CD8-positive, alpha-beta memory T cell (primary cell): ENCODE measurements at places on chromosomes 13 and 19.

- no peak overlapping the region for H3K27ac ChIP-seq
- H3K4me1 ChIP-seq = no peaks in the 10 kb centered on the region
- no peak overlapping the region for H3K4me3 ChIP-seq
- no peaks in the 10 kb centered on the region for H3K36me3 ChIP-seq
- DNase-seq = no peak
- H3K27me3 ChIP-seq = no peaks in the 10 kb centered on the region
Observed at GRCh38 chr13:29159871-29160270, 339.7 kb downstream of the MTUS2 start.

DNA sequence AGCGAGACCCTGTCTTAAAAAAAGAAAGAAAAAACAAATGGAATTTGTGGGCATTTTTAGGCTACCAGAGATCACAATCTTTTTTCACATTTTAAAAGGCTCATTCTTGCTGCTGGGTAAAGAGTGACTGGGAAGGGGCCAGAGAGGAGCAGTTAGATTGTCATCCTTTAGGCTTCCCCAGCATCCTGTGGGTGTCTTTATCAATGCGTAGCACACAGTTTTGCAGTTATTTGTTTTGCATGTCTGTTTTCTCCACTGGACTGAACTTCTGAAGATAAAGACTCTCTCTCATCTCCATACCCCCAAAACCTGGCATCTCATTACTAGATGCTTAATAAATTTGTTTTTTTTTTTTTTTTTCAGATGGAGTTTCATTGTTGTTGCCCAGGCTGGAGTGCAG is 2.1 kb upstream of the UTP14C start:
- peaks cover 4% of the 10 kb centered on the region for H3K4me1 ChIP-seq
- peaks cover 37% of the 10 kb centered on the region for H3K36me3 ChIP-seq
- H3K27me3 ChIP-seq = no peaks in the 10 kb centered on the region
- DNase-seq = no peak
- no peak overlapping the region for H3K4me3 ChIP-seq

GRCh38 chr13:43389983-43390382 is 366.6 kb downstream of the DNAJC15 start:
- no peaks in the 10 kb centered on the region for H3K36me3 ChIP-seq
- H3K4me1 ChIP-seq = no peaks in the 10 kb centered on the region
- H3K4me3 ChIP-seq = no peak overlapping the region
- H3K27ac ChIP-seq = no peak overlapping the region
- DNase-seq = no peak
- no peaks in the 10 kb centered on the region for H3K27me3 ChIP-seq

DNA sequence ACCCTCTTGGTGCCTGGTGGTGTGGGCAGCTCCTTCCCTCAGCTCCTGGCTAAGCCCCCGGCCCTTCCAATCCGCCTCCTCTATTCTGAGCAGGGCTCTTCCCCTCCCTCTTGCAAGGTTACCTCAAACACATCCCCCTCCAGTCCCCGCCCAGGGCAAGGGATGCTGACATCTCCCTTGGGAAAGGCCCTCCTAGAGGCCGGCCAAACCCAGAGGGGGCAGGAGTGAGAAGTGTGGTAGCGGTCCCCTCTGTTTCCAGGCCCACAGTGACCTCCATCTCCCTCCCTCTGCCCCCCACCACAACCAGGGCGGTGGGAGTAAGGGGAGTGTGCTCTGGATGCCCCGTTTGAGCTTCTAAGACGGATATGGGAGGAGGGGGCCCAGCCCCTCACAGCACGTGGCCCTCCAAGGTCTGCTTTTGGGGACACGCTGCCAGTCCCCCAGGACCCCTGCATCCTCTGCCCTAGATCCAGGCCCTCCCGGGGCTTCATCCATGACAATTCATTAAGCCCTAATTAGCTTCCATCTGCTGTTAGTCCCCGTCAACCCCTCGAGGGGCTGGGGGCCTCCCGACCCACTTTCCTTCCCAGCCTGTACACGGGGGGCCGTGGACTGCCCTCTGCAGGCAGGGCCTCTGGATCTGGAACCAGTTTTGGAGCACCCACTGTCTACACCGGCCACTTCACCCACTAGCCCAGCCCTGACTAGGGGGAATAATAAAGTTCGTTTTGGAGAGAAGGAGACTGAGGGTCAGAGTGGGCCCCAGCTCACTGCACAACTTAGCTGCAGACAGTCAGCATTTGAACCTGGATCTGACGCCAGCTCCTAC is 2.3 kb downstream of the LINGO3 start:
- H3K4me3 ChIP-seq = no peak overlapping the region
- no peak overlapping the region for H3K27ac ChIP-seq
- no peaks in the 10 kb centered on the region for H3K36me3 ChIP-seq
- DNase-seq = no peak
- H3K27me3 ChIP-seq = peaks cover 32% of the 10 kb centered on the region

DNA sequence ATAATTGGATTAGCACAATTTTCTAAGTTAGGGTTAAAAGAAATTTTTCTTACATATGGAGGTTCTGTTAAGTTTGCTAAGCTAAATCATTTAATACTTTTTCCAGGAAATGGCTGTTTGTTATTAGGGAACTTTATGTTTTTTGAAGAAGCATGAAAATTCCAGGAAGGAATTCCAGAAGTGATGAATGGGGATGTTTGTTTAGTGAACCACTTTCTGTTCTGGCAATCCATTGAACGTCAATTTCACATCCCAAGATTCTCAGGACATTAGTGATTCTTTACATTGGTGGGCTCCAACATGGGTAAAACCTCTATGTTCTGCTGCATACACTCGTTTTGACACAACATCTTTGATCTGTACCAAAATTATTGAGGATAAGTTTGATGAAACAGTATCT is 534.4 kb downstream of the IRS2 start:
- H3K4me3 ChIP-seq = no peak overlapping the region
- no peak for DNase-seq

DNA sequence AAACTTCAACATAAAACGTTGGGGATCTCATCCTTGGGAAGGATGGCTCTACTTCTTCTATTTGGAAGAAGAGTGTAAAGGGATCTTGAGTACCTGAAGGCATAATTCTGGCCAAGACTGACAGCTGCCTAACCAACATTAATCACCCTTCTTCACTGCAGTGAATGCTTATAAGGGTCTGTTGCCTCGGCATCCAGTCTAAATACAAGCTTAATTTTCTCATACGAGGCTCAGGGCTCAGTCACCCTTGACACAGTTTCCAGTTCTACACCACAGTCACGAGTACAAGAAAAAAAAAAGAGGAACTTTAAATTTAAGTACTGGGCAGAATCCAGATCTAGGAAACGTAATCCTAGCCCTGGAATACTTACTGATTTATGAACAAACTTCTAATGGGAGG is 9.0 kb downstream of the FPR3 start:
- H3K4me1 ChIP-seq = no peaks in the 10 kb centered on the region
- H3K4me3 ChIP-seq = no peak overlapping the region
- H3K36me3 ChIP-seq = no peaks in the 10 kb centered on the region
- H3K27me3 ChIP-seq = no peaks in the 10 kb centered on the region
- H3K27ac ChIP-seq = peak overlapping the region; percentile 30

- H3K4me1 ChIP-seq = no peaks in the 10 kb centered on the region
- H3K36me3 ChIP-seq = no peaks in the 10 kb centered on the region
- H3K27ac ChIP-seq = no peak overlapping the region
- H3K4me3 ChIP-seq = no peak overlapping the region
- no peaks in the 10 kb centered on the region for H3K27me3 ChIP-seq
Observed at GRCh38 chr19:2982561-2982960, 5.2 kb downstream of the TLE6 start.
